ENCODE measurements at places on chromosomes 2 and 18. TPM values are rescaled to one million over a fixed set of nuclear protein-coding genes. Genes with fewer than 3 reads are reported as not detected.

DNA sequence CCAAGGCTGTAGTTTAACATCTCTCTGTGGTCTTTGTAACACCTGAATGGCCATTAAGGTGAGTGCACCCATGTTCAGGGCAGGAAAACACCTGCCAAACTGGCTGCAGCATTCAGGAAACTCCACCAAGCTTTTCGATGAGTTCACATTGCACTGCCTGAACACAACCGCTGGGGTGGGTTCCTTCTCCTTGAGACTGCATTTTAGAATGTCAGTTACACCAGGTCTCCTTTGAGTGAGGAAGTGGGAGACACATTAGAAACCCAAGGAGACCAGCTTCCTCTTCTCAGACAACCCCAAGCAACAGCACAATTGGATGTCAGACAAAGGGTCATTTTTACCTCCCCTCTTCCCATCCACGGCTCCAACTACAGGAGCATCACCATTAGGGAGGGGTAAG, 35.2 kb downstream of the CYRIA start:
- DNase-seq, result no peak

- DNase-seq, result no peak
Measured at GRCh38 chr2:82007071-82007664, 1702.6 kb upstream of the LRRTM1 start.

GRCh38 chr18:55076643-55077218, 117.5 kb upstream of the CCDC68 start:
- no peak for DNase-seq

GRCh38 chr2:21017748-21018276, 26.1 kb downstream of the APOB start:
- no peak for DNase-seq

DNA sequence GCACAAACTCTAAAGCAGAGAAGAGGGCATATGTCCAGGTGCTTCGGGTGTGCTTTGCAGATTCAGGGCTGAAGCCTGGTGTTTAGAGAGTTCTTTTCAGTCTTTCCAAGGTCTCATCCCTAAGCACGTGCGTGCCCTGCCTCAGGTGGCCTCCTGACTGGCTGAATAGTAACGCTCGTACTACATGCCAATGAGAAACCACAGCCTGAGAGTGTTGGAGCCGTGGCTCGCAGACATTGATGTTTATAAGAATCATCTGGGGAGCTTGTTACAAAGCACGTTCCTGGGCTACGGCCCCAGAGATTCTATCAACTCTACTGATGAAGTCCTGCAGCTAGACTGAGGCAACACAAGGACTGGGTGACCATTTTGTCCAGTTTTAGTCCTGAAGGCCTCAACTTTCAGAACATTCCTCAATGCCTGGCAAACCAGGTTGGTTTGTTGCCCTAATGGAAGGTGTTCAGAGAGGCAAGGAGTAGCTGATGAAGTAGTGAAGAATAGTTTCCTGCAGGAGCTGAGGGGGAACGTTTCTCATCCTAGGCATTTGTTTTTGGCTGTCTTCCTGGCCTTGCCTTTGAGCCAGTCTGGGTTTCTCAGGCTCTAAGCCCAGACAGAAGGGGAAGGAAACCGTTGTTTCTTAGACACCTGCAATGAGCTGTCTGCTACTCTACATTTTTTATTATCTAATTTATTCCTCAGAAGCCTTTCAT, 31.5 kb upstream of the HAAO start:
- DNase-seq, result peak; percentile 11

DNA sequence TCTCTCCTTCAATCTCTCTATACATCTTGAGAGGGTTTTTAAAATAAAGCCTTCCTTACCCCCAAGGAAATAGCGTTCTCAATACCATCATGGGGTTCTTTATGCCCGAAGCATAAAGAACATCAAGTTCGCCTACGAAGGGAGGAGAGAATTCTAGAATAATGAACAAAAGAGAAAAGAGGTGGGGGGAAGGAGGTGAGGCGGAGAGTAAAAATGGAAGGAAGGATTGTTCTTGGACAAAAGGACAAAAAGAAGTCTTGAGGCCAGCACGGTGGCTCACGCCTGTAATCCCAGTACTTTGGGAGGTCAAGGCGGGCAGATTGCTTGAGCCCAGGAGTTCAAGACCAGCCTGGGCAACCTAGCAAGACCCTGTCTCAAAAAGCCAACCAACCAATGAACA, 319.8 kb upstream of the NCKAP5 start:
- DNase-seq, result no peak

GRCh38 chr2:231769170-231770136, 11.6 kb downstream of the PDE6D start:
- no peak for DNase-seq

- no peak for DNase-seq
Measured at GRCh38 chr2:241036964-241037421, 38.6 kb downstream of the SNED1 start.

DNA sequence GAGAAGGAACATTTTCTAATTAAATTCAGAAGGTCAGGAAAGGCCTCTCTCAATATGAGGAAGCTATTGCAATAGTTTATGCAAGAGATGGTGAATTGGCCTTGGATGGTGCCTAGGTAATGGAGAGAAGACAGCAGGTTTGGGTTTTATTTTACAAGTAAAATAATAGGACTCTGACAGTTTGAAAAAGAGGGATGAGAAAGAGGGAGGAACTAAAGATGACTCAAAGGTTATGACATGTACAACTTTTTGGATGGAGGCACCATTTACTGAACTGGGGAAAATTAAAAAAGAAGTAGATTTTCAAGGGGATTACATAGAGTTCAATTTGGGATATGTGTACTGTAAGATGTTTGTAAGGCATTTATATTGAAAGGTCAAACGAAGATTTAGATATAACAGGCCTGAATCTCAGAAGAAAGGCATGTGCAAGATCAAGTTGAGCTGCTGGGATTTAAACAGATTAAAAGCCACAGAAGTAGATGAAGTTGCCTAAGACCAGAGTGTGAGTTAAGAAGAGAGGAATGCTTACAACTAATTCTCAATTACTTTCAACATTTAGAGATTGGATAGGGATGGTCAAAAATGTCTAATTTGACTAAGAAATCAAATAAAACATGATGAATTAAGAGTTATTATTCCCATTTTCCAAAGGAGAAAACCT, 12.3 kb upstream of the ASNSD1 start:
- no peak for DNase-seq

The VWC2L gene
- total RNA-seq, result not detected

The ARHGAP28 gene
- total RNA-seq, result 1.8 TPM

The GDF7 gene
- total RNA-seq, result 2.0 TPM

The C2orf92 gene
- 20.2 TPM for total RNA-seq
